ENCODE measurements at places on chromosomes 7 and 10.

- DNase-seq, result no peak
Observed at GRCh38 chr10:50648089-50648934, 24.6 kb upstream of the SGMS1 start.

GRCh38 chr7:132249256-132249971 is 326.9 kb downstream of the PLXNA4 start:
- no peak for DNase-seq

DNA sequence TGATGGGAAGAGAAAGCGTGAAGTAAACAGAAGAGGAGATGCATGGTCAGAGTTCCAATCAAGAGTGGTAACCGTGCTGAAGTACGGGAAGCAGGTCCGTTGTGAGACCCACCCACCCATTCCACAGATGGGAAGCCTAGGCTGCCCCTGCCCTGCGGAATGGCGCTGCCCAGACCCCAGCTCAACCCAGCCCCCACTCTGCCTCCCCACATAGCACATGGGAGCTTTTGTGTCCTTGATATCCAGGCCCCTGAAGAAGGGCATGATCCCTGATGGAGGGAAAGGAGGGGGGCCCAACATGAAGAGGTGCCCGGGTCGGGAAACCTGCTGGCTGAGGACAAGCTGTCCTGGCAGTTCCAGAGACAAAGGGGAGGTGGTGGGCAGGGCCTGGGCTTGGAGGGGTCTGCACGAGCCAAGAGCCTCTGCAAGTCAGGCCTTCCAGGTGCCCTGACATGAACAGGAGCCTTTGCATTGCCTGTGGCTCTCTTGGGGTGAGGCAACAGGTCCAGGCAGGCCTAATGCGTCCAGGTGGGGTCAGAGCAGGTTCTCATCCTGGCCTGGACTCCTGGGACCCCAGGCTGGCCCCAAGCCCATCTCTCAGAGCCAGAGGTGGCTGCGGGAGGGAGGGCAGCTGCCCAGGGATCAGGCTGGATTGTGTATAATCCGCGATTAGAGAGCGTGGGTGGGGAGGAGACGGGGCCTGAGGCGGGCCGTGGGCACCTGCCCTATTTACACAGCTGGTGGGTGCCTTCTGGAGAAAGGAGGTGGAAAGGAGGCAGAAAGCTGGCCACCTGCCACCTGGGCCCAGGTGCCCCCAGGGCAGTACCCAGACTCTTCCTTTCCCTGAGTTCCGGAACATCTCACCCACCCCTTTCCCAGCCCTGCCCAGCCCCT is 23.5 kb downstream of the YKT6 start:
- DNase-seq, result no peak

- no peak for DNase-seq
Observed at GRCh38 chr7:45328403-45328981, 170.9 kb downstream of the RAMP3 start.

DNA sequence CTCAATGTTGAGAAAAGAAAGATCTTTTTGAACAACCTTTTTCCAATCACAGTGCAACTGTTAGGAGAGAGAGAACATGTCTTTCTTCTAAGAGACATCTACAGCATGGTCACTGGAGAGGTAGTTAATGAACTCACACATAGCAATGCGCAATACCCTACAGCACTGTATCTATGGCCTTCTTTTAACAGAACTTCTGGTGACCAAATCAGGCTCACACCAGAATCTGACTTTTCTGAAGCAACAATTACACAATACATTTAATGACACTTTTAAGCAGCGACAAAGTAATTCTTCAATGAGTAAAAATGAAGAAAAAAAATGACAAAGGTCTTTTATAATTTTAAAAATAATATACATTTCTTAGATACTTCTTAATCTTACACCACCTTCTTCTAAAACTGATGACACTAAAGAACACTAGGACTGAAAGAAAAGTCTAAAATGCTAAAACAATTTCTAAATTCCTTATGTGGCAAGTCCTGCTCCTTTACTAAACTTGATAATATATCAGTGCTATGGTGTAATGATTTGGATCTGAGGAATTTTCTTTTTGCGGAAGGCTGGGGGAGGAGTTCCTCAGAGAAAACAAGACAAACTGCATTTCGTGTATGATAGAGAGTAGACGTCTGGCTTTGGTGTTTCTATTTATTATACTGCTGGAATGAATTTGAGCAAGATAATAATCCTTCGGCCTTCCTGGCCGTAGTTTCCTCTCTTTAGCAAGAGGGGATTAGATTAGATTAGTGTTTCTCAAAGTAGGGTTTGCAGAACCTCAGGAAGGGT is 166.3 kb downstream of the ZNF438 start:
- no peak for DNase-seq

- DNase-seq, result no peak
Observed at GRCh38 chr10:86677374-86677773, 9.1 kb downstream of the LDB3 start.

- DNase-seq, result no peak
Observed at GRCh38 chr7:13860734-13861133, 128.7 kb downstream of the ETV1 start.

DNA sequence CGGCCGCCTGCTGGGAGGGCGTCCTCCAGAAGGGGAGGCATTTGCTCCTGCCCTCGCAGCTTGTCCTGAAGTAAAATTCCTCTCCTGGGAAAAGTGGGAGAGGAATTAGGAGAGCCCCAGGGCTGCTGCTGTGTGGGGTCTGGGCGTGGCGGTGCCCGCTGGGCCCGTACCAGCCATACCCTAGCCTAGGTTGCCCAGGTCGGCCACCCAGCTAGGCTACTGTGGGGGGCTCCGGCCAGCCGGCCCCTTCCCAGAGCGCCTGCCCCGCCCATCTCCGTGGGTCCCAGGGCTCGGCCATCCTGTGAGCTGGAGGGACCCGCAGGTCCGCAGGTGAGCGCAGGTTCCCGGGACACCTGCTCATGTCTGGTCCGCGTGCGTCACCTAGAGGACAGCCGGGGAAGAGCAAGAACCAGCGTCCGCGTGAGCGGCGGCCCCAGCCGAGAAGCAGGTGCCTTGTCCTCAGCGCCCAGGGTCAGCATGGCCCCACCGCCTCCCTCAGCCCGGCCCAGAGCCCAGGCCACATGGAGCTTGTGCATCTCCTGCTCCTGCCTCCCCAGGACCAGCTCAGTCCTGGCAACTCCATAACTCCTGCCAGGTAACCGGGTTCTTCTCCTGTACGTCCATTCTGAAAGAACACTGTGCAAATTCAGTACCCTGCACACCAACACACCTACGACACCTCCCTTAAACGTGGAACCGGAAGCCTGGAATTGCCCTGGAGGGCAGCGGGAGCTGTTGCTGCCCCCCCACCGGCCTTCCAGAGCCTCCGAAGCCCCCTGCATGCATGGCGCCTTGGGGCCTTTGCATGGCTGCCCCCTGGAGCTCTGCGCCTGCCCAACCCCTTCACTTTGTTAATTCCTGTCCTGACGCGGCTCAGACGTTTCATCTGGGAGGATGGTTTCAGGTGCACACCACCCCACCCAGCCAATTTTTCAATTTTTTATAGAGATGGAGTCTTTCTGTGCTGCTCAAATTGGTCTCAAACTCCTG is 22.8 kb upstream of the FOXL3 start:
- no peak for DNase-seq

DNA sequence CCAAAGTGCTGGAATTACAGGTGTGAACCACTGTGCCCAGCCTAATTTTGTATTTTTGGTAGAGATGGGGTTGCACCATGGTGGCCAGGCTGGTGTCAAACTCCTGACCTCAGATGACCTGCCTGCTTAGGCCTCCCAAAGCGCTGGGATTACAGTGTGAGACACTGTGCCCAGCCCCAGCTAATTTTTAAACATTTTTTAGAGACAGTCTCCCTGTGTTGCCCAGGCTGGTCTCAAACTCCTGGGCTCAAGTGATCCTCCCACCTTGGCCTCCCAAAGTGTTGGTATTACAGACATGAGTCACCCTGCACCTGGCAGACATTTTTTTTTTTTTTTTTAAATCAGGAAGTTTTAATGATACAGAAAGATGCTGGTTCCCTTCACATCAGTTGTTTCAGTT is 15.5 kb downstream of the DENND10 start:
- DNase-seq, result no peak

DNA sequence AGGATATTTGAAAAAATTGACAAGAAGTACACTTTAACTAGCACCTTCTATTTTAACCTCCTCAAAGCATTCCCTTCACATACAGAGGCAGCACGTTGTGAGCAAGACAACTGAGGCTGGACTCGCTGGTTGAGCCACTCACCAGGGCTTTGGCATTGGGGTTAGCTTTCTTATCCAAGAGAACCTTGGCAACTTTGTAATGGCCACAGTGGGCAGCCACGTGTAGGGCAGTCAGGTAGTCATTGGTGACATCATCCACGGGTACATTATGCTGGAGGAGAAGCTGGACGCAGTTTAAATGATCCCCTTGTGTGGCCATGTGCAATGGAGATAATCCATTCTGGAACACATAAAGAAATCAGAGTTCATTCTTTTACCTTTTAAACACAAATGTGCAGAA is 181.8 kb downstream of the ANK3 start:
- DNase-seq, result no peak

GRCh38 chr7:34227525-34227924 is 322.2 kb downstream of the BMPER start:
- DNase-seq, result no peak

DNA sequence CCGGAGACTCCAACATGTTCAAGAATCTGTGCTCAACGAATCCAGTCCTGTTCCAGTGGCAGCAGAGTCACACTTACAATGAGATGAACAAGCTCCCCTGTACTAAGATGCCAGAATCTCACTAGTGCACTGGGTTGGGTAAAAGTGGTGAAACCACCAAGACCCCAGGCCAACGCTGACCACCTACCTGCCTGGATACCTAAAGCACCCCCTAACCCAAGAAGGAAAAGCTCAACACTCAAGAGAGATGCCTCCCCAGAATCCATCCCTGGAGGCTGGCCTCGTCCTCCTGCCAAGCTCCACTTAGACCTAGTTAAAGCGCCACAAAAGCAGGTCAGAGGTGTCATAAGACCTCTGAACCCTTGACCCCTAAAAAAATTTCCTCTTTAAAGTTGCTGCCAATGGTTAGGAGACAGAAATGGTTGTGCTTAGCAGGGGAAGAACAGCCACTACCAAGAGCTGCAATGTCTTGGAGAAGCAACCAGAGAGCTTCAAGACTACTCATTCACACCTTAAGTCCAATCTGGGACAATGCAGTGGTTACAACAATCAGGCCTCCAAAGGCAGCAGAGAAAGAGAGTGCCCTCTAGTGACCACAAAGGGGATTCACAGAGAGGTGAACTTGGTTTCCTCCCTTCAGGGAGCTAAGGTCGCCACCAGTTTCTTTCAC is 94.6 kb upstream of the MACROH2A2 start:
- no peak for DNase-seq

DNA sequence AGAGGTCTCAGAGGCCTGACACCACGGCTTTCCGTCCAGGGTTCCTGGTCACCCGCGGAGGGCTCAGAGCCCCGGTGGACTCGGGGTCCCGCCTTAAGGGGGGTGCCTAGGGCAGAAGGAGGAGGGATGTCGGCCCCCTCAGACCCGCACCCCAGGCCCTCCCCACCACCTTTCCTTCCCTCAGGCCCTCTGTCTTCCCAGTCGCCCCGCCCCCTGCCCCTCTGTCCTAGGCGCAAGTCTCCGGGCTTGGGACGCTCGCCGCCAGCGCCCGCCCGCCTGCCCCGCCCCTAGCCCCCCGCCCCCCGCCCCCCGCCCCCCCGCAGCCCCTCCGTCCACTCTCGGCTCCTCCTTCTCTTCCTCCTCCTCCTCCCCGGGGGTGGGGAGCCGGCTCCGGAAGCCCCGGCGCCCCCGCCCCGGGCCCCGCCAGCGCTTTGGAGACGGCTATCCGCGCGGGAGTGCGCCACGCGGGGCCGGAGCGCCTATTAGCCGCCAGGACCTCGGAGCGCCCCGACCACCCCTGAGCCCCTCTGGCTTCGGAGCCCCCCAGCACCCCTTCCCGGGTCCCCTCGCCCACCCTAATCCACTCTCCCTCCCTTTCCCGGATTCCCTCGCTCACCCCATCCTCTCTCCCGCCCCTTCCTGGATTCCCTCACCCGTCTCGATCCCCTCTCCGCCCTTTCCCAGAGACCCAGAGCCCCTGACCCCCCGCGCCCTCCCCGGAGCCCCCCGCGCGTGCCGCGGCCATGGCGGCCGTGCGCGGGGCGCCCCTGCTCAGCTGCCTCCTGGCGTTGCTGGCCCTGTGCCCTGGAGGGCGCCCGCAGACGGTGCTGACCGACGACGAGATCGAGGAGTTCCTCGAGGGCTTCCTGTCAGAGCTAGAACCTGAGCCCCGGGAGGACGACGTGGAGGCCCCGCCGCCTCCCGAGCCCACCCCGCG is at the start of gene AEBP1:
AEBP1 (plus strand) TSS at position 423 of the 937 bp plus-strand sequence; CDS start at position 744, 321 bp downstream.
- no peak for DNase-seq

GRCh38 chr7:117480055-117480362 is 184 bp downstream of the CFTR start:
- no peak for DNase-seq

DNA sequence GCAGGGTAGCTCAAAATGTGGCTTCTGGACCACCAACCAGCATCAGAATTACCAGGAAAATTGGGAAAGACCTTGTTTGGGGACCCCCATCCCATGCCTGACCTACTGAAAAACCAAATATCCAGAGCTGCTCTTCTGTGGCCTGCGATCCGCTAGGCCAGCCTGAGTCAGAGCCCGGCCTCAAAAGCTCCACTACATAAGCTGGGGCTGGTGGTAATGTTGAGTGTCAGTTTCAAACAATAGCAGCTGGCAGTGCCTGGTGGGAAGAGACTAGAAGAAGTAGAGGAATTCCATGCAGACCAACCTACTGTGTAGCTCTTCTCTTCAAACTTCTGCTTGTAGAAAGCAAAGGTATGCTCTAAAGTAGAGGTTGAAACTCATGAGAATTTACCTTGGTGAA is 52.0 kb downstream of the KLRG2 start:
- no peak for DNase-seq

GRCh38 chr7:95066737-95067530 is 159.5 kb downstream of the PPP1R9A start:
- DNase-seq, result no peak

DNA sequence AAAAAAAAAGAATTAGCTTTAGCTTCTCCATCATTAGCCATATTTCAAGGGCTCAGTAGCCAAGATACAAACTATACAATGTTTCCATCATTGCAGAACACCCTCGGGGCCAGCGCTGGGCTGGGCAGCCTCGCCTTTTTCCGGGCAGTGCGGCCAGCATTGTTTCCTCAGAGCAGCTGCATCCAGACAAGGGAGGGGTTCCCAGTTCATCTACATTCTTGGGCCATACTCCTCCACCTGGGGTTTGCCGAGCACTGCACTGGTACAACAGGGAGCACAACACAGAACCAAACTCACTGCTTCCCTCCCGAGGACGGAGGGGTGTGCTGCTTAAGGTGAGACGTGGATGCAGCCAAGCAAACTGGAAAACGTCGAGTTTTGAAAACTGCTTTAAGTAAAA is 2.4 kb upstream of the PKD1L1 start:
- no peak for DNase-seq

GRCh38 chr7:128860158-128861073 is 2.2 kb upstream of the ATP6V1F start:
- DNase-seq, result no peak

Data from stimulated activated CD8-positive, alpha-beta memory T cell treated with anti-CD3 and anti-CD28 coated beads, Interleukin-7, amount 100 ng/mL, for 1 hour (primary cell).